ENCODE measurements at places on chromosomes 4 and X.

- DNase-seq: no peak
Observed at GRCh38 chrX:137916090-137916746, 350.3 kb downstream of the ZIC3 start.

- no peak for DNase-seq
Observed at GRCh38 chr4:165383591-165384073, 4.8 kb downstream of the CPE start.

DNA sequence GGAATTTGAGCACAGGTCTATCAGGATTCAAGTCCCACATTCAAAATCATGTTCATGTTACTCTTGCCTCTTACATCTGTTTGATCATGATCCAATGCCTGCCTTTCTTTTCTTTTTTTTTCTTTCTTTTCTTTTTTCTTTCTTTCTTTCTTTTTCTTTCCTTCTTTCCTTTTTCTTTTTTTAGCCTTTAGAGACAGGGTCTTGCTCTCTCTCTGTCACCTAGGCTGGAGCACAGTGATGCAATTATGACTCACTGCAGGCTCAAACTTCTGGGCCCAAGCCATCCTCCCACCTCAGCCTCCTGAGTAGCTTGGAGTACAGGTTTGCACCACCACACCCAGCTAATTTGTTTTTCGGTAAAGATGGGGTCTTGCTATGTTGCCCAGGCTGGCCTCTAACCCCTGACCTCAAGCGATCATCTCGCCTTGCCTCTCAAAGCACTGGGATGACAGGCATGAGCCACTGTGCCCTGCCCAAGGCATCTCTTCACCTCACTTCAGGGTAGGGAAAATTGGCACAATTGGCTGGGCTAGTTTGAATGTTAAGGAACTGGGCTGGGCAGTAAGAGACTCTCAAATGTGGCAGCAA lies 359.2 kb downstream of the FBXW7 start:
- DNase-seq: no peak

DNA sequence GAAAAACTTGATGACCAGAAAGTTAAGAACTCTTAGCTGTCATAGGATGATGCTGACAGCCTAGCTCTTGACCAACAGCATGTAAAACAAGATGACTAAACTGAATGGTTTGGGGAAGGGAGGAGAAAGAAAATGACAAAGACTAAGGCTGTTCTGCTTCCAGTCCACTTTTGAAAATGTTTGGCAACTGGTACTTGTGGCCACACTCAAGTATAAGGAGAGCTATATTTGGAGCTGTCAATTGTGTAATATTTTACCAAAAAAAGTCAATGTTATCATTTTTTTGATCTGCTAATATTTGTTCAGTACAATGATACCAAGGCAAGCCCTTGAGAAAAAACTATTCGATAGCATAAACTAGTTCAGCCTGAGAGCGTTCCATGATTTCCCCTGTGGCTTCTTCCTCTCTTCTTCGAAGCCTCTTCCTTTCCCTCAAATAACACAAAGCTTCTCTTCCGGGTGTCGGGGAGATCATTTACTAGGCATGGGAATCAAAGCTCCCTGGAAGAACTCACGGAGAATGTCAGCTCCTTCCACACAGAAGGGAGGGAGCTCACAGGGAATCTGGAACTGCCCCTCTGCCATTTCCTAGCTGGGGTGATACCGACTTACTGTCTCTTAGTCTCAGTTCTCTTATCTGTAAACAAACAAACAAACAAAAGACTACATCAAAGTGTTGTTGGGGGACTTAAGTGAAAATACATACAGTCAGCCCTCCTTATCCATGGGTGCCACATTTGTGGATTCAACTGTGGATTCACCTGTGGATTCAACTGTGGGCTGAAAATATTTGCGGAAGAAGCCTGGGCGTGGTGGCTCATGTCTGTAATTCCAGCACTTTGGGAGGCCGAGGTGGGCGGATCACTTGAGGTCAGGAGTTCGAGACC lies 82.6 kb downstream of the SCD5 start:
- DNase-seq: no peak

DNA sequence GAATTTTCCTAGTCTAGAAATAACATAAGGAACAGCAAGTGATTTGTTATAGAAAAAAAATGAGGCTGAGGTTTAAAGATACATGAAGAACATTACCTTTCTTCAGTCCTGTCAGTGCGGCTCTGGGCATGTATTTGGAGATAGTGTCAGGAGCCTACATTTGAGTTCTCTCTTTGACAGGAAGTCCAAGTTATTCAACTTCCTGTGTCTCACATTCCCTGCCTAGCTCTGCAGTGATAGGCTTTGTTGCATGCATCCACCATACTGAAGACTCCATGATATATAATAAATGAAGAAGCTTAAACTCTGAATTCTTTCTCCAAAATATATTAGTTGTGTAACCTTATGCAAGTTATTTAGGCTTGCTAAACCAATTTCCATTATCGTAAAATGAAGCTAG lies 148.7 kb downstream of the RELL1 start:
- DNase-seq: no peak

DNA sequence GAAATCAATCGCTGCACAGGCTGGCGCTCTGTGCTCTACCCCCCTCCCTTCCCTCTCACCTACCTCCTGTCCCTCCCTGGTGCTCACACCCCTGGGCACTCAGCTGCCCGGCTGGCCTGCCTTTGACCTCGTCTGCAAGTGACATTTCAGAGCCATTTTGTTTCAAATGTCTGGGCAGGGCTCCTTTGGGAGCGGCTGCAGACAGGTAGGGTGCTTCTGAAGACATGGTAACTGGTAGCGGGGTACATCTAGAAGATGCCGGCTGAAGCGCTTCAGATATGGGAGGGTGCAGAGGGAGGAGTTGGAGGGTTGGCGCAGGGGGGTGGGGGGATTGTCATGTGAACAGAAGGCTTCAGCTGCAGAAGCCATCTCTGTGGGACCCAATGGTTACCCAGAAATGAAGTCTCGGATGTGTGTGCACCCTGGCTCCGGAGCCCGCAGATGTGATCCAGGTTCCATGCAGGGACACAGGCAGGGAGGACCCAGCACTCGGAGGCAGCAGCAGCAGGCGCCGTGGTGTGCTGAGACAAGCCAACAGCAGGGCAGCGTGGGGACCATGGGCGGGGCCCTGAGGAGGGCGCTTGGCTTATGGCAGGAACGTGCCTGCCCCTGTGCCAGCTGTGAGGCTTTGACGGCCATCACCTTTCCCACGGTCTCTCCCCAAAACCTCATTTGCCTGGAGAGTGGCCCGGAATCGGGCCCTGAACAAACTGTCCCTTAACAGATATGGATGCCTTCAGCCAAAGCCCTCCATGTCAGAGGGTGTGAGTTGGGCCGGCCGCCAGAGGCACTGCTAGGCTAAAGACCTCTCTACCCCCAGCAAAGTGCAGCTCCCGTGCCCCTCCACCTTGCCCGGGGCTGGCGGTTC lies 7.6 kb upstream of the DUSP9 start:
- no peak for DNase-seq

GRCh38 chr4:22667332-22667940 lies 25.3 kb upstream of the GBA3 start:
- no peak for DNase-seq

DNA sequence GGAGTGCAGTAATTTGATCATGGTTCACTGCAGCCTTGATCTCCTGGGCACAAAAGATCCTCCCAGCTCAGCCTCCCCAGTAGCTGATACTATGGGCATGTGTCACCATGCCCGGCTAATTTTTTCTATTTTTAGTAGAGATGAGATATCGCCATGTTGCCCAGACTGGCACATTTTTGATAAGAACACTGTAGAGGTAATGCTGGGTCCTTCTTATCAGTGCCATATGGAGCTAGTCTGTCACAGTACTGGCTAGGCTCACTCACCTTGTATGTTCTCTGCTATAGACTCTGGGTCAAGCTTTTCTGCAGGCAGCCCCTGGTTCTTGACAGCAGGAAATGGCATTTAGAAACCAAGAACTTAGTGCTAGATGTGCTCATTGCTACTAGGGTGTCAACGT lies 53.9 kb downstream of the BCOR start:
- DNase-seq: no peak

- no peak for DNase-seq
Observed at GRCh38 chrX:2700405-2701320, 9.6 kb downstream of the CD99 start.

GRCh38 chr4:123348946-123349345 lies 47.6 kb upstream of the SPRY1 start:
- DNase-seq: no peak

DNA sequence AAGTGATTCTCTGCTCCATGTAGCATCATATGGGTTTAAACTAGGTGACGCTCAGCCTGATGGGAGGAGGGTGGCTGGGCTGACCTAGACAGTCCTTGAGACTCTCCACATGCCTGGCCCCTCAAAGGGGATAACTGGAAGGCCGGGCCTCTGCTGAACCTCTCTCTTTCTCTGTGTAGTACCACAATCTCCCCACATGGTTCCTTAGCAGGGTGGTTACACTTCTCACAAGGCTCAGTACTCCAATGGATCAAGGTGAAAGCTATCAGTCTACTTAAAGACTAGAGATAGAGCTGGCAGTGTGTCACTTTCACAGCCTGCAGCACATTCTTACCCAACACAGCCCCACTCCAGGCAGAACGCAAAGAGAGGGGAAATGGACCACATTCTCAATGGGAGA lies 80.4 kb downstream of the LDB2 start:
- no peak for DNase-seq
